Activated CD4-positive, alpha-beta memory T cell treated with anti-CD3 and anti-CD28 coated beads for 36 hours (primary cell): ENCODE measurements at places on chromosomes 12 and 14. TPM values are rescaled to one million over a fixed set of nuclear protein-coding genes. Genes with fewer than 3 reads are reported as not detected.

- H3K36me3 ChIP-seq, result peaks cover 24% of the 10 kb centered on the region
- DNase-seq, result no peak
- H3K27me3 ChIP-seq, result no peaks in the 10 kb centered on the region
- H3K4me3 ChIP-seq, result no peak overlapping the region
- no peak overlapping the region for H3K27ac ChIP-seq
Observed at GRCh38 chr12:132075714-132076553, 68.2 kb downstream of the DDX51 start.

DNA sequence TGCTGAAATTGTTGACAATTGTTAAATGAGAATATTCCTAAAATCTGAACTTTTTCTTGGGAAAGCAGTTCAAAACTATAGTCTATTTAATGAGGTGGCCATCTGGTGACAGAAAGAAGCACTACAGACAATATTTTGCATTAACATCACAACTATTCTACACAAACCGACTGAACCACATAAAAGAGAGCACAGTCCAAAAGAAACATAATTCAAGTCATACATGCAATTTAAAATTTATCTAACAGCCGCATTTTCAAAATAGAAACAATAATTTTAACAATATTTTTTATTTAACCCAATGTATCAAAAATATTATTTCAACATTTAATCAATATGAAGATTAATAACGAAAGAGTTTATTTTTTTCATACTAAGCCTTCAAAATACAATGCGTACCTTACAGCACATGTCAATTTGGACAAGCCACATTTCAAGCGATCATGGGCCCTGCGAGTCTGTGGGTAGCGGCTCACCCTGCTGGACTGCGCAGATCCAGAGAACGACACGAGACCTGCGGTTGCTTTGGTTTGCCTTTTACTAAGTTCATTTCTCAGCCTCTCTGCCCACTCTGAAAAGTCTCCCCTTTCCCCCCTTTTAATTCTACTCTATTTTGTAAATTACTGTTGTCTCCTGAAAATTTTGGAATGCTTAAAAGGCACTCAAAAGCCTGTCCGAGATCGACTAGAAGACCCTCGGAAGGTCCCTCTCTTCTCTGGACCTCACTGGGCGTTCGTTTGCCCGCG, 947 bp upstream of the LRRC9 start:
- H3K4me1 ChIP-seq, result peaks cover 2% of the 10 kb centered on the region
- H3K27me3 ChIP-seq, result peaks cover 41% of the 10 kb centered on the region
- H3K36me3 ChIP-seq, result no peaks in the 10 kb centered on the region
- no peak overlapping the region for H3K27ac ChIP-seq
- peak; percentile 22 for DNase-seq
- H3K4me3 ChIP-seq, result peak overlapping the region; percentile 45

The CLEC2B gene
- total RNA-seq, result 12.6 TPM

GRCh38 chr14:53260928-53261327, 107.8 kb upstream of the DDHD1 start:
- no peak overlapping the region for H3K4me3 ChIP-seq
- no peak overlapping the region for H3K27ac ChIP-seq
- H3K36me3 ChIP-seq, result peaks cover 5% of the 10 kb centered on the region
- no peak for DNase-seq

DNA sequence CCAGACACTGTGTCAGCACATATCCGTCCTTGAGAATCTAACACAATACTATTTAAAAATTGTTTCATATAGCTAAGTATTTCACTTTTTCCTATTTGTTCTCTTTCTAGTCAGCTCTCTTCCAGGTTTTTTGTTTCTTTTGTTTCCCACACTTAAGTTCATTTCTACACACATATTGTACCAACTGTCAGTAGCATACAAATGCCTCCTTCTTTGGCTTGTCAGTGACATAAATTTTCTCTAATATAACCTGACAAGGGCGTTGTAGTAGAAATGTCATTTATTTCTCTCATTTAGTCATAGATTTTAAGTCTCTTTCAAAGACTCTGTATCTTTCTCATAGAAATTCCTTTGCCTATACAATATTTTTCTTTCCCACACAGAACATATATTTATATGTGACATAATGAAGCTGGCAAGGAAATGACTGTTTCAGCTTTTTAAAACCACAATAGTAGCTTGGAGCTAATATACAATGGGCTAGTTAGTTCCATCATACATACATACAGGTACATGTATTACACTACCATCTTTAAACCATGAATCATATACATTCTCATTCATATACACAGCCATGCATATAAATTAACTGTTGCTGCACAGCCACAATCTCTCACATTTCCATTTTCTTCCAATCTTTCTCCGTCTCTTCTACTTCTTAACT, 42.3 kb upstream of the EPS8 start:
- H3K27me3 ChIP-seq, result no peaks in the 10 kb centered on the region
- no peak for DNase-seq
- H3K36me3 ChIP-seq, result no peaks in the 10 kb centered on the region
- H3K4me3 ChIP-seq, result no peak overlapping the region
- H3K27ac ChIP-seq, result no peak overlapping the region
- no peaks in the 10 kb centered on the region for H3K4me1 ChIP-seq

GRCh38 chr12:6423267-6424007, 21.3 kb upstream of the CD27 start:
- DNase-seq, result peak; percentile 86
- H3K36me3 ChIP-seq, result peaks cover 2% of the 10 kb centered on the region
- peak overlapping the region; percentile 69 for H3K27ac ChIP-seq

DNA sequence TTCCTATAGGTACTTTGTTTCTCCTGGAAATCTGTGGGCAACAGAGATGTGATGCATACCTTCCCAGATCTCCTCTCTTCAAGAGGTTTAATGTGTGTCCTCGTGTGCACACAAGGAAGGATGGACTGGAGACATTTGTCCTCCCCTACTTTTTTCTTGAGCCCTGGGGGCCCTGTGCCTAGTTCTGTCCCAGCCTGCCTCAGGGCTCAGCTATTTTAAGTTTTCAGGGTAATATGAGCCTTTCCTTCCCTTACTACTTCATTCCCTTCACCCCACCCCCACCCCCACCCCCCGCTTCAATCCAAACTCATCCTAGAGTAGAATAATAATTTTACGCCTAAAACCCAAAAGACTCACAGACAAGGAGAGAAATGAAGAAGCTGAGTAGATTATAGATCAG, 446 bp downstream of the STAC3 start:
- H3K36me3 ChIP-seq, result no peaks in the 10 kb centered on the region
- DNase-seq, result no peak
- H3K27me3 ChIP-seq, result no peaks in the 10 kb centered on the region
- no peak overlapping the region for H3K4me3 ChIP-seq

DNA sequence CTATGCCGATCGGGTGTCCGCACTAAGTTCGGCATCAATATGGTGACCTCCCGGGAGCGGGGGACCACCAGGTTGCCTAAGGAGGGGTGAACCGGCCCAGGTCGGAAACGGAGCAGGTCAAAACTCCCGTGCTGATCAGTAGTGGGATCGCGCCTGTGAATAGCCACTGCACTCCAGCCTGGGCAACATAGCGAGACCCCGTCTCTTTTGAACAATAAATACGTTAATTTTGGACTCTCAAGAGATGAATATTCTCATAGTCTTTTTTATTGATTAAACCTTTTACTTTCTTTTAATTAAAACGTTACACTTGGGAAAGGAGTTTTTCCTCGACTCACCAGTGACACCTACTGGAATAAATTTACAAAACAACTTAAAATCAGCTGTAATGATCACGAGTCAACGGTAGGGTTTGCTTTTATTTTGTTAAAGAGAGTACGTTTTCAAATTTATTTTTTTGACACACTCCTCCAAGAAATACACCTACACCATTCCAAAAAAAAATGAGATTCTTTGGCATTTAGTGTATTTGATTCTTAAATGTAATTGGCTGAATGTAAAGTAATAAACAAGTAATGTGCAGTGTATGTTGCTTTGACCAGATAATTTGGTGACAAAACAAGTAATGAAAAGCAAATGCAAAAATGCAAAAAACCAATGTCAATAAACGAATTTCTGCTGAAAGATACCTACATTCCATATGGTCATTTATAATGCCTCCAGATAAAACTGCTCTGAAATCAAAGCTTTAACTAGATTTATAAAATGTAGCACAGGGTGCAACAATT, 687 bp upstream of the RPS29 start:
- H3K4me3 ChIP-seq, result peak overlapping the region; percentile 87
- H3K4me1 ChIP-seq, result peaks cover 37% of the 10 kb centered on the region
- H3K27me3 ChIP-seq, result peaks cover 4% of the 10 kb centered on the region
- peaks cover 45% of the 10 kb centered on the region for H3K36me3 ChIP-seq
- DNase-seq, result no peak

The KCNMB4 gene
- total RNA-seq, result 1.5 TPM

- no peak for DNase-seq
- H3K4me1 ChIP-seq, result no peaks in the 10 kb centered on the region
- no peak overlapping the region for H3K4me3 ChIP-seq
- H3K27ac ChIP-seq, result no peak overlapping the region
Observed at GRCh38 chr14:43687921-43688320, 819.2 kb downstream of the FSCB start.

The A2M gene
- total RNA-seq, result not detected

DNA sequence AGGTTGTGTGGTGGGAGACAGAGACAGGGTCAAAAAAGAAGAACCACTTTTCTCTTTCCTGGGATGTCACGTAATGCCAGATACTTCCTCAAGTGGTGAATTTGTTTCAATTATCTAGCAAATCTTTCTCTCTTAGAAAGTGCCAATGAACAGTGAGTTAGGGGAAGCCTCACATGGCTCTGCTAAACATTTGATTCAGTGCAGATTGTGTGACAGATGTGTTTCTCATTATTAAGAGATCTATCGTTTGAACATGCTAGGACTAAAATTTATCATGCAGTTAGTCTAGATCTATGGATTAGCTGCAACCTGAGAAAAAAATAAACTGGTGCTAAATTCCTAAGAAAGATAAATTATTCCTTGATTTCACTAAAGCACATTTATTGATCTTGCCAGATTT, 247.8 kb downstream of the MDGA2 start:
- DNase-seq, result no peak
- no peaks in the 10 kb centered on the region for H3K36me3 ChIP-seq
- no peak overlapping the region for H3K27ac ChIP-seq
- H3K27me3 ChIP-seq, result no peaks in the 10 kb centered on the region
- no peaks in the 10 kb centered on the region for H3K4me1 ChIP-seq

The FOXA1 gene
- 0.19 TPM for total RNA-seq

DNA sequence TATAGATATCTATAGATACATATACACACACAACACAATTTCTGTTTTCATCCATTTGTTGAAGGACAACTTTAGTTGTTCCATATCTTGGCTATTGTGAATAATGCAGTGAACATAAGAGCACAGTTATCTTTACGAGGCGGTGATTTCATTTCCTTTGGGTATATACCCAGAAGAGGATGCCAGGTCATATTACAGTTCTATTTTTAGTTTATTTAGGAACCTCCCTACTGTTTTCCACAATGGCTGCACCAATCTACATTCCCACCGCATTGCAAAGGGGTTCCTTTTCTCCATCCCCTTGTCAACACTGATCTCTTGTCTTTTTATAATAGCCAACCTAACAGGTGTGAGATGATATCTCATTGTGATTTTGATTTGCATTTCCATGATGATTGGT, 143.4 kb upstream of the ARHGAP5 start:
- no peak for DNase-seq
- no peak overlapping the region for H3K4me3 ChIP-seq
- no peak overlapping the region for H3K27ac ChIP-seq
- peaks cover 24% of the 10 kb centered on the region for H3K4me1 ChIP-seq

DNA sequence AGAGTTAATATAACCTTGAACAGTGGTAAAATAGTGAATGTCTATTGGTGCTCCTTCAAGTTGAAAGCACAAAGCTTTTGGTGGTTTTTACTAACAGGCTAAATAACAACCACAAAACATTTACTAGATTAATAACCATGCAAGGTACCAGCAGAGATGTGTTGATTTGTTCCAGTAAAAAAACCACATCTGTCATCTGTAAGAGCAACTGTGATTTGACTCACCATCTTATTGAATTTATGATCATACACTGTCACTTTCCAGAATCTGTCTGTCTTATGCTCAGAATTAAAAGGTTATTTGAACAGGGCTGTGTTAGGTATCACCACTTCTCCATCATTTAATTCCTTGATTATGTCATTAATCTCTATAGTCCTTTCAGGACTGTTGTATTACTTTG, 107.0 kb upstream of the PTHLH start:
- no peak overlapping the region for H3K4me3 ChIP-seq
- no peak for DNase-seq
- no peaks in the 10 kb centered on the region for H3K36me3 ChIP-seq
- H3K4me1 ChIP-seq, result peaks cover 4% of the 10 kb centered on the region
- peaks cover 3% of the 10 kb centered on the region for H3K27me3 ChIP-seq

GRCh38 chr12:99282624-99283023, 364.9 kb upstream of the GARIN6 start:
- no peak overlapping the region for H3K27ac ChIP-seq
- no peaks in the 10 kb centered on the region for H3K4me1 ChIP-seq
- H3K27me3 ChIP-seq, result no peaks in the 10 kb centered on the region
- H3K4me3 ChIP-seq, result no peak overlapping the region
- no peaks in the 10 kb centered on the region for H3K36me3 ChIP-seq
- DNase-seq, result no peak

- peak overlapping the region; percentile 54 for H3K4me3 ChIP-seq
- H3K36me3 ChIP-seq, result peaks cover 25% of the 10 kb centered on the region
- peak; percentile 35 for DNase-seq
- no peak overlapping the region for H3K27ac ChIP-seq
- peaks cover 34% of the 10 kb centered on the region for H3K4me1 ChIP-seq
- peaks cover 38% of the 10 kb centered on the region for H3K27me3 ChIP-seq
Observed at GRCh38 chr12:48998497-48999353, 450 bp downstream of the DDN start.

GRCh38 chr12:96078231-96079135, 43.1 kb upstream of the LTA4H start:
- no peak for DNase-seq
- H3K27me3 ChIP-seq, result peaks cover 1% of the 10 kb centered on the region
- H3K27ac ChIP-seq, result no peak overlapping the region
- H3K4me3 ChIP-seq, result no peak overlapping the region

The TCL1B gene
- not detected for total RNA-seq

The TAS2R10 gene
- not detected for total RNA-seq

- no peaks in the 10 kb centered on the region for H3K4me1 ChIP-seq
- DNase-seq, result no peak
- no peak overlapping the region for H3K27ac ChIP-seq
- H3K4me3 ChIP-seq, result no peak overlapping the region
- H3K27me3 ChIP-seq, result no peaks in the 10 kb centered on the region
Observed at GRCh38 chr12:89789862-89790261, 81.2 kb upstream of the ATP2B1 start.

DNA sequence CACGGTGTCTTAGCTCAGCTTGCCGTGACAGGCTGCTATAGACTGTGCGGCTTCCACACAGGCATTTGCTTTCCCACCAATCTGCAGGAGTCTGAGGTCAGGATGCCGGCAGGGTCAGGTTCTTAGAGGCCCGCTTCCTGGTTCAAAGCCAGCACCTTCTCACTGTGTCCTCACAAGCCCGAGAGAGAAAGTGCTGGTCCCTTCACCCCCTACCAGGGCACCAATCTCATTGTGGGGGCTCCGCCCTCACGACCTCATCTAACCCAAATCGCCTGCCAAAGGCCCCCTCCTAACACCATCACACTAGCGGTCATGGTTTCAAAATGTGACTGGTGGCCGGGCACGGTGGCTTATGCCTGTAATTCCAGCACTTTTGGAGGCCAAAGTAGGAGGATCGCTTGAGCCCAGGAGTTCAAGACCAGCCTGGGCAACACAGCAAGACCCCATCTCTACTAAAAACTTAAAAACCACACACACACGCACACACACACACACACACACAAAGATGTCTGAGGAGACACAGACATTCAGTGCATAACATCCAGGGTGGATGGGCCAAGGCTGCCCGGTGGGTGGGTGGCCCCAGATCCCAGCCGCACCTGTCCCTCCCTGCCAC, 26.8 kb downstream of the MMP17 start:
- no peaks in the 10 kb centered on the region for H3K36me3 ChIP-seq
- H3K27ac ChIP-seq, result no peak overlapping the region
- no peak overlapping the region for H3K4me3 ChIP-seq
